ENCODE measurements at places on chromosomes 7 and 10.

GRCh38 chr10:32577448-32577847 is 131.5 kb downstream of the CCDC7 start:
- no peak for DNase-seq

DNA sequence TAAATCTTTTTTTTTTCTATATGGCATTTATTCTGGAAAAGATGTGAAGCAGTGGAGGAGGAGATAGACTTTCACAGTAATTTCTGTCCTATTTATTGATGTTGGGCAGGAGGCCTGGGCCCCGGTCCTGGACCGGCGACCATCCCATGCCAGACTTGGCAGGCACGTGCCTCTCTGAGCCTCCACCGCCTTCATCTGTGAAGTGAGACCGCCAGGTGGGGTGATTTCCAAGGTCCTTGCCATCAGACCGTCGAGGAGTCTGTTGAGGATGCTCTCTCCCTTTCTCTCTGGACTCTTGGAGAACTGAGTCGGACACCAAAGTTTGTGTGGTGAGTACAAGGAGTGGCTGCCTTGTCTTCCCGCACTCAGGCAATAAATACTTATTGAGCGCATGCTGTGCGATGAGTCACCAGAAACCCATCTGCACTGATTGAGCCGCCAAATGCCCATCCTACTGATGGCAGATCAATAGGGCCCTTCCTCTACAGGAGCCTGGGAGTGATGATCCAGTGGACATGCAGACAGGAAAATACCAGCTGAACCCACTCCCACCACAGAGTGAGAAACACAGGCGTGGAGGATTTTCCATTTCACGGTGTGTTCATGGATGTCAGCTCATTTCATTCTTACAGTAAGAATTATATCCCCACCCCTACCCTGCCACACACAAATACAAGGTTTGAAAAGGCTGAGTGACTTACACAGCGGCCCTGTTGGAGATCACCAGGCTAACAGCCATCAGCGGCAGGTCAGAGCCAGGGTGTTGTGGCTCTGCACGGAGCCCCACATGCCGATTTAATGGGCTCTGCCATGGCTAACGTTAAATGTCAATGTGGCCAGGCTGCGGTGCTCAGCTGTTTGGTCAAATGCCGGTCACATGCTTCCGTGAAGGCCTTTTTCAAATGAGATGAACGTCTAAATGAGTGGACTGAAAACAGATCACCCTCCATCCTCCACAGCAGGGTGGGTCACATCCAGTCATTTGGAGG is 11.5 kb upstream of the PRKAG2 start:
- no peak for DNase-seq

- peak; percentile 43 for DNase-seq
Observed at GRCh38 chr10:370449-370825, 235.2 kb downstream of the ZMYND11 start.

DNA sequence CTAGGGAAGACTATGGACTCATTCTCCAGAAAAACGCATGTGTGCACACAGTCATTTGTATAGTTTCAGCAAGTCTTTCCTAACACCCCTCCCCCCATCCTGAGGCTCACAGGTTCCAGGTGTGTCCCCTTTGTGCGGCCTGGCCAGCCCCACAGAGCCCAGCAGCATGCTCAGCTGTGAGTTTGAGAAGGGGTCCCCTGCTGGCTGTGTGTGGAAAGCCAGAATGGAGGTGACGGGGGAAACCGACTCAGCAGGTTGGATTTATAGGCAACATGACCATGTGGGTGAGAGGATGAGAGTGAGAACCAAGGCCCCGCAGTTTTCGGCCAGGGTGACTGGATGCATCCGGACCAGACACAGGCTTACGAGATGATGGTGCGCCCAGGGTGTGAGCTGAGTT is 9.9 kb downstream of the PTPRE start:
- DNase-seq, result no peak

- DNase-seq, result no peak
Observed at GRCh38 chr7:102942868-102943267, 30.1 kb downstream of the LRRC17 start.

DNA sequence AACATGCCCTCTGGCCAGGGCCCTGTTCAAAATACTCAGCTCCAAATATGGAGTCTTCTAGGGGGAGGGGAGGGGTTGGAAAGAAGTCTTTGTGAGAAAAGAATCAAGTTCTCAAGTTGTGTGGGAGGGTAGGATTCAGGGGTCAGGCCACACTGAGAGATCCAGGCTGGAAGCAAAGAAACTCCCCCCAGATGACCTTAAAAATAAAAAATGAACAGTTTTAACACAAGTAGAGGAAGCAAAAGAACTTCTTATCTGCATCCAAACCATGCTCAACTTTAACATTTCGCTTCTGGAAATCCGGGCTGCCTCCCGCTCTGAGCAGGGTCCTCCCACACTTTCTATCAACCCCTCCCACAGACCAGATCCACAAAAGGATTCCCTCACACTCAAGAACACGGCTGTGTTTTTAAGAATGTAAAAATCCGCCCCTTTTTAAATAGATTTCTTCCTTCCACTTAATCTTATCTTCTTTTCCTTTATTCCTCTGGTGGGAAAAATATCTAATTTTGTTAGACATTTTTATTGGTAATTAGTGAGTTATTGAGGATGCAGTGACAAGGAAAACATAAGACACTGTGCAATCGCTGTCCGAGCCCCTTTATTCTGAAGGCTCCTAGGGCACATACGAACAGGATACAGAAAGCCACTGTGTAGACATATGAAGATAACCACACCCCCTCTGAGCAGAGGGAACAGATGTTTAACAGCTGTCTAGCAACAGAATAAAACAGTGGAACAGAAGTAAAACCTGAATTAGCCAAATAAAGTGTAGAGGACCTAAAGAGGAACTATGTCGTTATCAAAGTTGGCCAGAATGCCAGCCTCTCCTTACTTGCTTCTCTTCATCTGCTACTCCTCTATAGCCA is 43.8 kb downstream of the CYTH3 start:
- peak; percentile 81 for DNase-seq

DNA sequence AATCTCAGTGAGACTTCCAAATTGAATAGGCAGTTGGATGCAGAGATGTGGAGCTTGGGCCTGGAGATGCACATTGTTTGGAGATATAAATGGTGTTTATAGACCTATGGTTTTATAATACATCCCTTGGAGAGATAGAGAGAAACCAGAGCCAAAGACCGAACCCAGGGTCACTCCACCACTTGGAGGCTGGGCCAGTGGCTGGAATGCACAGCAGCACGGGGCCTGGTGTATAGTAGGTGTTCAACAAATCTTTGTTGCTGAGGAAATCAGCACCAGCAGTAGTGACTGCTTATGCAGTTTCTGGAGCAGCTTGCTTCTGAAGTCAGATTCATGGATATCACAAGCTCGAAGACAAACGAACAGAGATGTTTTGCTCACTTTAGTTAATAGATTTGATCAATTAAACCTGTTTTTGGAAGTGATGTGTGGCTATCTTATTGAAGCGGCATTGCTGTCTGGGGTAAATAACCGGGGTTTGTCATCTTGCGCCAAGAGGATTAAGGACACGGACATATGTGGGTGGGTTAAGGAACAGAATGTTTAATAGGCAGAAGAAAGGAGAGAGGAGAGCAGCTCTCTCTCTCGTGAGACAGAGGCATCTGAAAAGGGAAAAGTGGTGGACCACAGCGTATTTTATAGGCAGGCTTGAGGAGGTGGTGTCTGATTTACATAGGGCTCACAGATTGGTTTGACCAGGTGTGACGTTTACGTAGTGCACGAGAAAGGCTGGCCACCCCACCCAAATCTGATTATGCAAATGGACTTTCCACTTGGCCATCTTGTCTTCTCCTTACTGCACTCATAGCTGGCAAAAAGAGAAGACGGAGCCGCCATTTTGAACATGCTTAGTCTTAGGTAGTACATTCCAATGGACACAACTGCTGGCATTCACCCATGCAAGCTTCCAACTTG is 11.1 kb downstream of the RBP4 start:
- no peak for DNase-seq

Data from fibroblast of pulmonary artery (primary cell).